ENCODE measurements at places on chromosomes 1 and 21. TPM values are rescaled to one million over a fixed set of nuclear protein-coding genes. Genes with fewer than 3 reads are reported as not detected.

GRCh38 chr1:2415801-2416208, 3.4 kb upstream of the PEX10 start:
- no peak for DNase-seq

DNA sequence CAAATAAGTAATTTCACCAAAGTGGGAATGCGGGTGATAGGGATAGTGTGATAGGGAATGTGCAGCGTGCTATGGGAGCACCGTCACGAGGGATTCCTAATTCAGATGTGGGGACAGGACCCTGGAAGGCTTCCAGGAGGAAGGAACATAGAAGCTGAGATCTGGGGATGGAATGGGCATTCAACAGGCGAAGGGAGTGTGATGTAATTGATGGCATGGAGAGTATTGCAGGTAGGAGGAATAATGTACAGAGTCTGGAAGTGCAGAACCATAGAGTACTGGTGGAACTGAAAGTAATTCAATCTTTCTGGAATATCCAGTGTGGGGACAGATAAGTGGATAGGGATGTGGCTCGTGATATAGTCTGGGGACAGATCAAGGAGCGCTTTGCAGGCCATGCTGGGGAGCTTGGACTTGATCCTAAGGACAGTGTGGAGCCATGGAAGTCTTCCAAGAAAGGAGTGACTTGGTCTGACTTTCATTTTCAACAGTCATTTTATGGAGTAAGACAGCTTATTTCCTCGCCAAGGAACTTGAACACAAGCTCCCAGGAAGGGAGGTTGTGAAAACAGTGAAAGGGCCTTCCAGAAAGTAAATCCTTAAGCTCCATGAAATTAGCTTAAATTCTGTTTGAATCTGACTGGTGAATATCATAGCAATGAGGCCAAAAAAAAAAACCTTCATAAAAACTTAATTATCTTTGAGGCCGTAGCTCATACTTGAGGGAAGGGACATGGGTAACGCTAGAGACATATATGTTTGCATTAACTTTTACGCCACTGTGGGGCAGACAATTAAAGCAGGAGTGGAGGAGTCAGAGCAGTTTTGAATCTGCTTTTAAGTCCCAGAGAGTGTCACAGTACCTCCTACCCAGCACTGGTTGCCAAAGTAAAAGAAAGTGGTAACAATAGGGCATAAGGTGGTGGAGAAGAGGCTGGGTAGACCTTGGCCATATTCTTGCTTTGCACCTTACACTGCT, 55.8 kb downstream of the ROR1 start:
- DNase-seq: no peak

DNA sequence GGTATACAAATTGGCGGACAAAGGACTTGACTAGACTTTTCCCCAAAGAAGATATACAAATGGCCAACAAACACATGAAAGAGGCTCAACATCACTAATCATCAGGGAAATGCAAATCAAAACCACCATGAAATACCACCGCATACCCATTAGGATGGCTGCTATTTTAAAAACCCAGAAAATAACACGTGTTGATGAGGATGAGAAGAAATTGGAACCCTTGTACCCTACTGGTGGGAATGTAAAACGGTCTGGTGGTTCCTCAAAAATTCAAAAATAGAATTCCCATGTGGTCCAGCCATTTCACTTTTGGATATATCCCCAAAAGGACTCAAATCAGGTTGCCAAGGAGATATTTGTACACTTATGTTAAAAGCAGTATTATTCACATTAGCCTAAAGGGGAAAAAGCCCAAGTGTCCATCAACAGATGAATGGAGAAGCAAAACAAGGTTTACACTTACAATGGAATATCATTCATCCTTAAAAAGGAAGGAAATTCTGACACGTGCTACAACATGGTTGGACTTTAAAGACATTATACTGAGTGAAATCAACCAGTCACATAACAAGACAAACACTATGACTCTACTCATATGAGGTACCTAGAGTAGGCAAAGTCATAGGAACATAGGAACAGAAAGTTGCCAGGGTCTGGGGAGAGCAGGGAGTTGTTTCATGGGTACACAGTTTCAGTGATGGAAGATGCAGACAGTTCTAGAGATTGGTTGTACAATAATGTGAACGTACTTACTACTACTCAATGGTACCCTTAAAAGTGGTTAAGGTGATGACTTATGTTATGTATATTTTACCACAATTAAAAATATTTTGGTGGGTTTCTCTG, 17.0 kb downstream of the CD34 start:
- DNase-seq: no peak

DNA sequence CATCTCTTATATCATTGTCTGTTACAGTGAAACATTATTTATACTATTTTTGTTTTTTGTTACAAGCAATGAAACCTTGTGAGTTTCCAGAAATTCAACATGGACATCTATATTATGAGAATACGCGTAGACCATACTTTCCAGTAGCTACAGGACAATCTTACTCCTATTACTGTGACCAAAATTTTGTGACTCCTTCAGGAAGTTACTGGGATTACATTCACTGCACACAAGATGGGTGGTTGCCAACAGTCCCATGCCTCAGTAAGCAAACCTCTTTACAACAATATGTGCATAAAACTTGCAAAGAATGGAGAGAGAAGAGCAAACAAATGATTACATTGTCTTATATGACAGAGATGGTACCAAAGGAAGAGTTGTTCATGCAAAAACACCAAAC, 22.4 kb downstream of the CFHR4 start:
- DNase-seq: no peak

The RBBP5 gene
- total RNA-seq: 14.3 TPM

Measured in psoas muscle (tissue), 8 donors.